ENCODE measurements at places on chromosomes 6 and 20.

DNA sequence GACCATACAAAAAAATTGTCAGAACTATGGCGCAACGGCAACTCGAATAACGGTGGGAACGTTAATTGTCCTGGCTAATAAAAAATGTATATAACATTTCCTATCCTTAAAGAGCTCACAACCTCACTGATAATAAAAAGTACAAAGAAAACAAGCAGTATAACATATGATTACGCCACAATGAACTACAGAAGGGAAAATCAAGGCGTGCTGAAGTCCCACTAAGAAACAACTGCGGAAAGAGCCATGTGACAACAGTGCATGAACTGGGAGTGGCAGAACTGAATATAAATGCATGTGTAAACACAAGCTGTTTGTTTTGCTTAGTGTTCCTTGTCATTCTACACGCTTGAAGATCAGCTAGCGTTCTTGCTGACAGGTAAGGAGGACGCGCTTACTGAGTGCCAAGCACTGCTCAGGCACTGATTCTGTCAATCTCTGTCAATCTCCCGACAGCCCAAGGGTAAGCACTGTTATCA is 466 bp upstream of the PSMB1 start:
- DNase-seq, result no peak

DNA sequence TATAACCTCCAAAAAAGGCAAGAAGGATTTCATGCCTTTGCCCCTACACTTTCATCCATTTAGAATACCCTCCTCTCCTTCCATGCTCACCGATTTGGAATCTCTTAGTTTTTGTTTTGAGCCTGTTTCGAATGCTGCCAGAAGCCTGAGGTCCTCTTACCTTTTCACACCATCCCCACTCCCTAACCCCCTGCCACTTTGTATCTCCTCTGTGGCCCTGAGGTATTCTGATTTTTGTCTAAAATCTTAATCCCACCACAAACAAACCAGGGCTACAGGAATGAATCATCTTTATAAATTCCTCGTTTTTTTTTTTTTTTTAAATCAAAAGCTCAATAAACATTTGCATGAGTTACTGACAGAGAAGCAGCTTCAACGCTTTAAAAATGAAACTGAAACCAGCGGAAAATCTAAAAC is 1.6 kb upstream of the RPS12 start:
- no peak for DNase-seq

- DNase-seq, result no peak
Measured at GRCh38 chr6:26660000-26660361, 435 bp upstream of the ZNF322 start.

GRCh38 chr6:12968839-12969558 is 252.4 kb downstream of the PHACTR1 start:
- DNase-seq, result no peak

- DNase-seq, result peak; percentile 33
Measured at GRCh38 chr20:8756410-8756809, 312.5 kb upstream of the PLCB4 start.

- DNase-seq, result peak; percentile 15
Measured at GRCh38 chr6:84052204-84052882, 18.8 kb downstream of the MRAP2 start.

GRCh38 chr6:37313723-37314486 is 39.9 kb upstream of the RNF8 start:
- no peak for DNase-seq

DNA sequence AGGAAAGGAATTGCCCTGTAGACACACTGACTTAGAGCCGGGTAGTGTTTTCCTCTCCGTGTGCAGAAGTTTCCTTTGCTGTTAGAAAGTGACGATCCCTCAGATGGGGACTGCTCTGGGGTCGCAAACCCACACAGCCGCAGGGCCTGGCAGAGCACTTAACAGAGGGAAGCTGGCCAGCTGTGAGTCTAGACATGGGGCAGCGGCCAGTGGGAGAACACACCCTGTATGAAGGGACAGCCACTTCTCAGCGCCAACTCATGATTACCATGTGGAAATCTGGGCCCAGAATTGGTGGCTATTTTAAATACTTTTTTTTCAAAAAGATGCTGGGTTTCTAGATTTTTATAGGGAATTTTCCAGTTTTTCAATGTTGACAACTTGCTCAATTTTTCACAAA is 39.4 kb downstream of the SLC9A8 start:
- no peak for DNase-seq
